Activated CD8-positive, alpha-beta memory T cell treated with anti-CD3 and anti-CD28 coated beads for 1 hour (primary cell): ENCODE measurements at places on chromosomes 12 and 14.

DNA sequence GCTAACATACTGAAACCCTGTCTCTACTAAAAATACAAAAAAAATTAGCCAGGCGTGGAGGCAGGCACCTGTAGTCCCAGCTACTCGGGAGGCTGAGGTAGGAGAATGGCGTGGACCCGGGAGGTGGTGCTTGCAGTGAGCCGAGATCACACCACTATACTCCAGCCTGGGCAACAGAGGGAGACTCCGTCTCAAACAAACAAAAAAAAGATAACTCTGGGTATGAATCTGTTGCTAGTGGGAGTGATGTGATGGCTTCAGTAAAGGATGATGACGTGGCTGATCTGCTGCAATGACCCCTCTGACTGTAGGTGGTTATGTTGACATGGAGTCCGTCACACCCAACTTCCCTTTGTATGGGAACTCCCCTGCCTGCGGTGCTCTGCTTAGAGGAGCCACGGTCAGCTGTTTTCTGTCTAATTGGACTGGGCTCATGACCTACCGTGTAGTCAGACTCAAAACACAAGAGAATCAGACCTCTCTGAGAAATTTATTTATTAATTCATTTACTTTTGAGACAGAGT lies 59.1 kb upstream of the MED13L start:
- no peak for DNase-seq

DNA sequence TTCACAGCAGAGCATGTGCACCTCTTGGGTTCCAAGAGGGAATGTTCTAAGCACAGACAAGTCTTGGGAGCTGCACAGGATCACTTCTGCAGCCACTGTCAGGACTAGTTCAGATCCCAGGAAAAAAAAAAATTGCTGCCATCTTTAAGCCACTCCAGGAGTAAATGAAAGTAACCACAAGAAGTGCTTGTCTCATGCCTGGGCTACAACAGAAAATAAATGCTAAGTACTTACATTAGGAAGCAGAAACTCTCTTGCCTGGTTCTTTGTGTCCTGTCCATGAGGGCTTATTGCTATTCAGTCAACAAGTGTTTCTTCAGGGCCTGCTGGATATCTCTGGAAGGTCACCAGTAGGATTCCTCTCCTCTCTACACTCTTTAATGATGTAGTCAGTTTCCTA lies 176.1 kb downstream of the KTN1 start:
- DNase-seq = no peak

DNA sequence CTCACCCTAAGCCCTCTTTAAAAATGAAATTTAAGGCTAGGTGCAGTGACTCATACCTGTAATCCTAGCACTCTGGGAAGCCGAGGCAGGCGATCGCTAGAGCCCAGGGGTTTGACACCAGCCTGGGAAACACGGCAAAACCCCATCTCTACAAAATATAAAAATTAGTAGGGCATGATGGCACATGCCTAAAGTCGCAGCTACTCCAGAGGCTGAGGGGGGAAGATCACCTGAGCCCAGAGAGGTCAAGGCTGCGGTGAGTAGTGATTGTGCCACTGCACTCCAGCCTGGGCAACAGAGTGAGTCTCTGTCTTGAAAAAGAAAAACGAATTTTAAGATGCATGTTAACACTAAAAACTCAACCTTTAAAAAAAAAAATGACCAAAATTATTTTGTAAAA lies 12.7 kb downstream of the GNPNAT1 start:
- no peak for DNase-seq

GRCh38 chr12:39364196-39364595 lies 78.7 kb downstream of the KIF21A start:
- DNase-seq = no peak

DNA sequence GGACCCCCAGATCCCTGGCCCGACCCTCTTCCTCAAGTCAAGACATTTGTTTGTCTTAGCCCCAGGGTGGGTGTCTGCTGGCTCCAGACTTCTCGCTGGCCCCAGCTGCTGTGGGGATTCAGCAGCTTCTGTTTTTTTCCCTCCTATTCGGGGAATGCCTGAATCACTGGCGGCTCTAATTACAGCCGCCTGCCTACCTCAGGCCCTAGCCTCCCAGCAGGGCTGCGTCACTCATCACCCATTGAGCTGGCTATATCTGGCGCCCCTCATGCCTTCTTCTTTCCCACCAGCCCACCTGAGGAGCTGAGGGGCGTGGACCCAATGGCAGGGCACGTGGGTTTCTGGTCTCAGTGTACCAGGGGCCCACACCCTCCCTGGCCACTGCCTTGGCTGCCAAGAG lies 10.1 kb downstream of the KRT80 start:
- DNase-seq = no peak

DNA sequence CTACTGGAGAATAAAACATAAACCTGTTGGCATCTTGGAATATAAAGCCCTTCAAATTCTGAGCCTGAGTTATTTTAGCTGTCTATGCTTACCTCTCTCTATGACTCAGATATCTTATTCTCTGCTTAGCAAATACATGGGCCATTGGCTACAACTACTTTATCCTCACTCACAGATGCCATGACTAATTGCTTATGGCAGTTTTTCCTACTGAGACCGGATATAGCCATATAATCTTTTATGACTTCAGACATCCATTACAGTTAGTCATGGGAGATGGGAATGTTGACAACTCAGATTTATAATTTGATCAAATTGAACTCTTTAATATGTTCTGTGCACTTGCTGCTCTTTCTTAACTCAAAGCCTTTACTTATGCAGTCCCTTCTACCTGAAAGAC lies 502.4 kb upstream of the ATP2B1 start:
- no peak for DNase-seq

DNA sequence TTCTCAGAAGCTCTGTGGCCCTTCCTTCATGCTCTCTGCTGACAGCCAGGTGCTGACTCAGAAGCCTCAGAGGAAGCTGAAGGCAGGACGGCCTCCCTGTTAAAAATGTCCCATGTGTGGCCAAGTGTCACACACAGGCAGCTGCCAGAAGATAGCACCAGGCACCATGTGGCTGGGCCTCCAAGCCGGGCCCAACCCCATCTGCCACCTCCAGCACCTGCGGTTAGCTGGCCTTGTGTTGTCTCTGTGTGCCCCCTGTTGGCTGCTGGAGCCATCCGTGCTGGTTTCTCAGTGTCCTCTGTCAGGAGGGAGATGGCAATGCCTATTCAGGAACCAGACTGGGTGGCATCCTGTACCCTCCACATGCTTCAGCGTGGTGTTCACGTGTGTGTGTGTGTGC lies 63.2 kb downstream of the TSPAN11 start:
- DNase-seq = no peak

- no peak for DNase-seq
Observed at GRCh38 chr12:131356485-131357184, 354.3 kb upstream of the SFSWAP start.

DNA sequence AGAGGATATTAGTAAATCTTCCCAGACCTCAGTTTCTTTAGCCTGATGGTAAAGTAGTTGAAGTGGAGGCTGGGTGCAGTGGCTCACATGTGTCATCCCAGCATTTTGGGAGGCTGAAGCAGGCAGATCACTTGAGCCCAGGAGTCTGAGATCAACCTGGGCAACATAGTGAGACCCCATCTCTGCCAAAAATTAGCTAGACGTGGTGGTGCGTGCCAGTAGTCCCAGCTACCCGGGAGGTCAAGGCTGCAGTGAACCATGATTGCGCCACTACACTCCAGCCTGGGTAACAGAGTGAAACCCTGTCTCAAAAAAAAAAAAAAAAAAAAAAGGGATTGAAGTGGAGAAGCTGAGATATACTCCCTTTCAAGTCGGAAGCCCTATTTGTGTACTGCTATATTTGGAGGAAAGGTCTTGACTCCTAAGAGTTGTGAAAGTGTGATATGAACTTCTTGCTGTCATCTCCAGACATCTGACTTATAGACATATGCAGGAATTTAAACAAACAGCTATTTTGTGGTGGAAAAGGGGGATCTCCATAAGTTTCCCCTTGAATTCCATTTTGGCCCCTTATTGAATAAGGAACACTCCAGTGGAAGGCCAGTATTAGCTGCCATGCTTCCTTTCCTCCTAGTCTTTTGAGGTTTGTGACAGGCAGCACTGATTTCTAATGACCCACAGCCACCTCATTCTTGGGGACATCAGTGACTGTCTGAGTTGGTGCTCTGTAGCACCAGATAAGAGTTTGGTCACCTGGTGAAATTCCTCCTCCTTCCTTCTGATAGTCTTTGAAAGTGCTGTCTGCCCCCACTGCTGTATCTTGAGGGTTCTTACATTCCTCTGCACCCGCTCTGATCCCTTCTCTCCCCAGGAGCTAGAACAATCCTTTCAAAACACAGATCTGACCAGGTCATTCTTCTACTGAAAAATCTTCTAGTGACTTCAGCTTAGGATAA lies 7.4 kb downstream of the ELK3 start:
- DNase-seq = no peak

- DNase-seq = no peak
Observed at GRCh38 chr14:103663506-103663905, 34.5 kb downstream of the KLC1 start.

- no peak for DNase-seq
Observed at GRCh38 chr12:85441741-85442140, 161.7 kb downstream of the ALX1 start.

- DNase-seq = no peak
Observed at GRCh38 chr12:39355841-39356240, 87.1 kb downstream of the KIF21A start.

DNA sequence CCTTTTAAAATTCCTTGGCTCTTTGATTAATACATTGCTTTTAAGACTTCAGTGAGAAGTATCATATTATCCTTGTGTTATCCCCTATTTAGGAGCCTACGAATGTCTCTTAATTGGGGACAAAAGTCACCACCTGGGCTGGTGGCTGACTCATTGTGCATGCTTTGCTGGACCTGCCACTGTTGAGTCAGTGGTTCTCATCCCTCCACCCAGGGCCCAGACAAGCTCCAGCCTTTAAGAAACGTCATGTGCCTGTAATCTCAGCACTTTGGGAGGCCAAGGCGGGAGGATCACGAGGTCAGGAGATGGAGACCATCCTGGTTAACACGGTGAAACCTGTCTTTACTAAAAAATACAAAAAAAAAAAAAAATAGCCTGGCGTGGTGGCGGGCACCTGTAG lies 57.9 kb downstream of the OTX2 start:
- no peak for DNase-seq
